ENCODE measurements at places on chromosomes 16 and 17.

DNA sequence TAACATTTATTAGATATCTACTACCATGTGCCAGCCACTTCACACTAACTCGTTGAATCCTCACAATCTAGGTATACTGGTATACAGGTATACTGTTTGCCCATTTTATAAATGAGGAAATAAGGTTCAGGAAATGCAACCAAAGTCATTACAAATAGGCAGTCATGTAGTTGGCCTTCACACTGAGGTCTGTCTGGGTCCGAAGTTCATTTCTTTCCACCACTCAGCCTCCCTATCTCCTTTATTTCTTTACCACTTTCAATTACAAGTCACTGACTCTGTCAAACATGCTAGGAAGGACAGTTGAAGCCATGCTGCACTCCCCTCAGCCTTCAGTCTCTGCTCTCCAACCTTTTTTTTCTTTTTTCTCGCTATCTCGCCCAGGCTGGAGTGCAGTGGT is 20.7 kb upstream of the SIAH1 start:
- DNase-seq = no peak

DNA sequence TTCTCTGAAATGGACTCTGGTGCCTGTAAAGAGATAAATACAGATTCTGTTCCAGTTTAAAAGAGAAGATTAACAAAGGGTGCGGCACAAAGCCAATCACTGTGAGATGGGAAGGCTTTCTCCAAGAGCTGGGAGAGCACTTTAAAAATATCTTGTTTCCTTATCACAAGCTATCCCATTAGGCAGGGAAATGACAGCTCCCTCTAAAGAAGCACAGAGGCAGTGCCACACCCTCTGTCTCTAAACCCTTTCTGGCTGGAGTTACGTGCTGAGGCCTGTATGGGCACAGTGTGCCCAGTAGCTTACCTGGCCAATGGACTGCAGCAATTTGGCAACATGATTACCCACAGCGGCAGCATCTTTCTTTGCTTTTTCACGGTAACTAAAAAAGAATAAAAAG is 9.0 kb upstream of the TERB1 start:
- no peak for DNase-seq

DNA sequence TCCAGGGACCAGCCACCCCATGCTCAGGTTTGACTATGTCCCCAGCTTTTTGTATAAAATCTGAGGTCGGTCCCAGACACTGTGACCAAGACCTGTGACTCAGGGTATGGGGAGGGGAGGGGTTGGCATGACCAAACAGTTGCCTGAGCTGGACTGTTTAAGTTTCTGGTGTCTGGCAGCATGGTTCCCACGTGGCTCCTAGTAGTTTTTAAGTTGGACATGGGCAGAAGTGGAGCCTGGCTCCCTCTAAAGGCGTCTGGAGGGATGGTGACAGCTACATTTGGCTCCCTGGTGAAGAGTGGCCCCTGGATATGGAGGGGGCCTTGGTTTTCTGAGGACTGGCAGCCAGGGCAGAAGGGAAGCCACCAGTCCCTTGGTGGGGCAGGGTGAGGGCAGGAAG is 7.9 kb downstream of the SMCR8 start:
- DNase-seq = no peak

- no peak for DNase-seq
These were observed 174.4 kb downstream of the CPPED1 start for GRCh38 chr16:12629271-12629670.

DNA sequence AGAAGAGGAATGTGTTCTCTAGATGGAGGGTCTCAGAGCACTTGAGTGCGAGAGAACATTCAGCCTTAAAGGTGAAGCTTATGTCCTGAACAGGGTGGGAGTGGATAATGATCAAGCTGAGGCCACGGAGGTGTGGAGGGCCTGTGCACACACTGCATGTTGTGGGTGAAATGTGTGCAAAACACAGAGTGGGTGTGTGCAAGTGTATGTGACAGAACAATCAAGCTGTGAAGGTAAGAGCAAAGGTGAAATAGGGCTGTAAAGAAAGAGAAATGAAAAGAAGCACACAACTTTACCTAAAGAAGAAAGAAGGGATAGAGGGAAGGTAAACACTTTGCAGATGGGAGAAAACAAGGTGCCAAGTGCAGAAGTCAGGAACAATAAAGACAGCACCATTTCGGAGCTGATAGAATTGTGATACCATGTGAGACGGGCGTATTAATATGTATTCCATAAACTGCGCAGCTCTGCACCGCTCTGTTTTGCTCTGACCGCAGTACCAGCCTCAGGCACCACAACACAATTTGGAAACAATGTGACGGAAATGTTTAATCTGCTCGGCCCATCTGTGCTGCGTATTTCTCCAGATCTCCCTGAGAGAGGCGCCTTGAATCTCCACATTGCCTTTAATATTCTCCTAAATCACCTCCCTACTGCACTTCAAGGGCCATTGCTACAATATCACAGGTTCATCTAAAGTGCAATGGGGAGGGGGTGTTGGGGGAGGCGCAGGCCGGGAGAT is 40.6 kb downstream of the SNX11 start:
- no peak for DNase-seq

DNA sequence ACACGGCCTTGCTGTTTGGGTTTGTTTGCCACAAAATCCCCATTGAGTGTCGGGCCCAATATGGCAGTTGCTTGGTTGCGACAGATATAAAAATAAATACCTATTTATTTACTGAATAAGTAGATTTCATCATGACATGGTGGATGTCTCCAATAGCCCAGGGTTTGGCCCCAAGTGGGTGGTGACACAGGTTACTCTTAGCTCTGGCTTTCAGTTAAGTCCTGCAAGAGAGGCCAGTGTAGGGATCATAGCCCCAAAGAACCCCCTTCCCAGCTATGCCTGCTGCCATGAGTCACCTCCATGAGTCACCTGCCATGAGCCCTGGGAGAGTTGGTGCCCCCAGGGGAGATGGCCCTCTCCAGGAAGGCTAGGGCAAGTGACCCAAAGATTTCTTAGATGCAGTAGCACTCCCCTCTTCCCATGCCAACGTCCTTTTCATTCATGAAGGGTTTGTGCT is 78.7 kb upstream of the LGALS9 start:
- no peak for DNase-seq

GRCh38 chr16:4093495-4094126 is 22.6 kb downstream of the ADCY9 start:
- no peak for DNase-seq
